Activated CD4-positive, alpha-beta T cell treated with anti-CD3 and anti-CD28 coated beads, Interleukin-2, amount 10 ng/mL, durations not matched to agents 24 days and 14 days (primary cell): ENCODE measurements at places on chromosomes 16 and 17. TPM values are rescaled to one million over a fixed set of nuclear protein-coding genes. Genes with fewer than 3 reads are reported as not detected.
A peak's percentile ranks its signal among the peaks of the same experiment; 100 is the strongest.

NPW gene
- 6.9 and 7.0 TPM in 2 replicates for total RNA-seq

NLRC5 gene
- total RNA-seq, result 208 and 214 TPM in 2 replicates

GRCh38 chr16:85104821-85105391, 7.4 kb downstream of the CIBAR2 start:
- peak; percentile 75 for DNase-seq

- no peak for DNase-seq
These were observed 9.7 kb downstream of the ADGRG3 start for GRCh38 chr16:57677622-57678369.

DNA sequence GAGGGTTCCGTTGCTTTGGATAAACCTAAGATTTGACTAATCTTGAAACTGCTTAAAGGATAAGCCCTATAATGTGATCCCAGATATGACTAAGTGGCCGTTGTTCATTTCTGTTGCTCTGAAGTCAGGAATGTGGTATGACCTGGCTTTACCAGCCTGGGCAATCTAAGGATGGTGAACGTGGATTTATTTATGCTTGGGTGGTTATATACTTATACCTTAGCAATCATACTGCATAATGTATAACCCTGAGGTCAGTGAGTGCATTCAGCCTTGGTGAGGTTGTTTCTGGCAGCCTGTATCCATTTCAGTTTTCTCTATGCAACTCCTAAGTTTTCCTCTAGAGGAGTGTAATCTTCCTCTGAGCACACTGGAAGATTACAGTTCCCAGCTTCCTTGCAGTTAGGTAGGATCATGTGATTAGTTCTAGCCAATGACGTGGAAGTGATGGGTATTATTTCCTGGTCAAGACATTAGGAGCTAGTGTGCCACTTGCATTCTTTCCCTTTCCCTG, 41.9 kb downstream of the FTO start:
- DNase-seq, result no peak

SLC6A2 gene
- not detected in 2 replicates for total RNA-seq

DNA sequence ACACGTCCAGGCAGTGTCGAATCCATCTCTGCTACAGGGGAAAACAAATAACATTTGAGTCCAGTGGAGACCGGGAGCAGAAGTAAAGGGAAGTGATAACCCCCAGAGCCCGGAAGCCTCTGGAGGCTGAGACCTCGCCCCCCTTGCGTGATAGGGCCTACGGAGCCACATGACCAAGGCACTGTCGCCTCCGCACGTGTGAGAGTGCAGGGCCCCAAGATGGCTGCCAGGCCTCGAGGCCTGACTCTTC, 7.2 kb upstream of the CD68 start:
- DNase-seq, result no peak
